ENCODE measurements at places on chromosomes 1 and 21.

- peak; percentile 85 for DNase-seq
Measured at GRCh38 chr1:225817611-225818061, 7.7 kb downstream of the EPHX1 start.

- DNase-seq, result no peak
Measured at GRCh38 chr21:18443701-18444100, 40.1 kb upstream of the TMPRSS15 start.

- DNase-seq, result peak; percentile 58
Measured at GRCh38 chr21:16279731-16280581, 550.2 kb downstream of the USP25 start.

GRCh38 chr1:159879136-159879535, 16.7 kb upstream of the VSIG8 start:
- no peak for DNase-seq

DNA sequence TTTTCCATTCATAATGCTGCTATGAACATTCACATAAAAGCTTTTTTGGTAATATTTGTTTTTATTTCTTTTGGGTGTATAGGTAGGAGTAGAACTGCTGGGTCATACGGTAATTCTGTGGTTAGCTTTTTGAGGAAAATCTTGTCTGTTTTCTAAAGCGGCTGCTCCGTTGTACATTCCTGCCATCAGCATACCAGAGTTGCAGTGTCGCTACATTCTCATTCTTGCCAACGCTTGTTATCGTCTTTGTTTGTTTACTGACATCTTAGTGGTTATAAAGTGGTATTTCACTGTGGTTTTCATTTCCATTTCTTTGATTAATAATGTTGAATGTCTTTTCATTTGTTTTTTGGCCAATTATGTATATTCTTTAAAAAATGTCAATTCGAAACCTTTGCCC, 469.8 kb upstream of the ZP4 start:
- peak; percentile 3 for DNase-seq

- peak; percentile 97 for DNase-seq
Measured at GRCh38 chr1:201719812-201720521, 109.0 kb upstream of the IPO9 start.

DNA sequence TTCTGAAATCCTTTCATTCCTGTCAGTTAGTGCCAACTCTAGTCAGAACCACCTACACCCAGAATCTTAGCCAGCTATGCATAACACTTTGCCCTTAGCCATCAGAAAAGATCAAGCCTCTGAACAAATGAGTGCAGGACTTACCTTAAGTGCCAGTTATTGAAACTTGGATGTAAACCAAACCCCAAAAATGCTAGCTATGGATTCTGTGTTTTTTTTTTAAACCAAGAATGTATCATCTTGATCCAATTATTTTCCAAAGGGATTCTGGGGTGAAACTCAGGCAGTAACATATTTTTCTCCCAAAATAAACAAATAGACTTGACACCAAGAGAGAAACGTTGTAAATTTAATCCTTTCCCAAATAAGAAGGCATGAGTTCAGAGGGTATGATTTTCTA, 538.6 kb upstream of the ADAMTS5 start:
- peak; percentile 70 for DNase-seq
